Left ventricle myocardium superior (tissue), 1 donor: ENCODE measurements at places on chromosomes 7 and 10. TPM values are rescaled to one million over a fixed set of nuclear protein-coding genes. Genes with fewer than 3 reads are reported as not detected.

The TRIM50 gene
- 0.30 TPM for total RNA-seq

The LIPJ gene
- not detected for total RNA-seq

The ZPBP gene
- total RNA-seq = not detected

The ZWINT gene
- 1.8 TPM for total RNA-seq

The DGKB gene
- total RNA-seq = 0.47 TPM

The SEMA3C gene
- total RNA-seq = 71.7 TPM

The PHKG1 gene
- total RNA-seq = 30.4 TPM

The GPRIN2 gene
- total RNA-seq = not detected

The TEX36 gene
- total RNA-seq = not detected

The PSMA2 gene
- 90.1 TPM for total RNA-seq

The IGF2BP3 gene
- total RNA-seq = not detected
